ENCODE measurements at places on chromosomes 12 and 14.

GRCh38 chr14:77014004-77014604 lies 14.4 kb downstream of the IRF2BPL start:
- DNase-seq = no peak

DNA sequence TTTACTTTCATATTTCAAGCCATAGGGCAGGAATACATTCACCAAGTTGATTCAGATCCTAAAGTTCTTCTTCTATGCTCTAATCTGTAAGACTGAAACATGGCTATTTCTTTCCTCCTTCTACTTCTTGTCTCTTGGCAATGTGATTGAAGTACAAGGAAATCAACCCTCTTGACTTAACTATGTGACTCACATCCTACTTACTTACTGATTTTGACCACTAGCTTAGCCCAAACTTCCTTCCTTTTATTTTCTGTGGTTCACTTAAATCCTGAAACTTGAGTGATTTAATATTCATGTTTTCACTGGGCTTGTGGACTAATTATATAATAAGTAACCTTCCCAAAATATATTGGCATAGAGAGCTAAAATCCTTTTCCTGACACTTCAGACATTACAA lies 111.2 kb upstream of the NOVA1 start:
- no peak for DNase-seq

DNA sequence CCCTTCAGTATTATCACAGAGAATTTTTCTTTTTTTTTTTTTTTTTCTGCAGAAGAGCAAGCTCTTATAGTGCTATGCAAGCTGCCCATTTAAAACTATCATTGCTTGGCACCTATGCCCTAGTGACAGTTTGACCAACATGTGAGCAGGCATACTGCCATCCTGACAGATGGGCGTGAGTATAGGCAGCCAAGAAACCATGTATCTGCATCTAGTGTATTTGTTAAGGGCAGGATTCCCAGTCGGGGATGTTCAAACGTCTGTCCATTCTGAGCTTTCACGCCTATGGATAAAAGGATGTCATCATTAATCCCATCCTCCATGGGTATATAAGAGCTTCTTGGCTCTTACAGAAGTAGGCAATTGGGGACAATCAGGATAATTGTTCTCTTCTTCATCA lies 8.8 kb downstream of the VRK1 start:
- DNase-seq = no peak

DNA sequence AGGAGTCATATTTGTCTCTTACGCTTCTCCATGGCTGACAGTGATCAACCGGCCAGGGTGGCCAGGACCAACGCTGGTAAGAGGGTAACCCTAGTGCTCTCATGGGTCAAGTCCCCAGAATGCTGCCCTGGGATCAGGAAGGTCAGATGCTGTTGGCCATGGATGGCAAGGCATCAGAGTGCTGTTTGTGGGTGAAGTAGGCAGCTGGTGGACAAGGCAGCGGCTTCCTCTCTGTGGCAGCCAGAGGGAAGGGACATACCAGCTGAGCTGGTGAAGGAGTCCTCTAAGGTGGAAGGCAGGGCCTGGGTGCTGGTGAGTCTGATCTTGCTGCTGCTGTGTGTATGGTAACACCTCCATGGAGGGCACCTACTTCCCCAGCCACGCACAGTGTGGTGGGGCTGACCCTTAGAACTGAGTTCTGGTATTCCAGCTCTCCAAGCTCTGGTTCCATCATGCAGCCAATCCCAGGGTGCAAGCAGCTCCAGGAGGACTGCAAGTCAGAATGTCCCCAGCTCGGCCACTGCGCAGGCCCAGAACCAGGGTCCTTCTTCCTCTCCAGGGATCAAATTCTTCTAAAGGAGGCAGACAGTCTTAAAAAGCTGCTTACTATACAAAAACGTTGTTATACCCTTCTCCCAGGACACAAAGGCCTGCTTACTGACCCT lies 13.4 kb upstream of the SMOC1 start:
- DNase-seq = no peak

GRCh38 chr12:65526311-65526710 lies 247.8 kb downstream of the MSRB3 start:
- no peak for DNase-seq

DNA sequence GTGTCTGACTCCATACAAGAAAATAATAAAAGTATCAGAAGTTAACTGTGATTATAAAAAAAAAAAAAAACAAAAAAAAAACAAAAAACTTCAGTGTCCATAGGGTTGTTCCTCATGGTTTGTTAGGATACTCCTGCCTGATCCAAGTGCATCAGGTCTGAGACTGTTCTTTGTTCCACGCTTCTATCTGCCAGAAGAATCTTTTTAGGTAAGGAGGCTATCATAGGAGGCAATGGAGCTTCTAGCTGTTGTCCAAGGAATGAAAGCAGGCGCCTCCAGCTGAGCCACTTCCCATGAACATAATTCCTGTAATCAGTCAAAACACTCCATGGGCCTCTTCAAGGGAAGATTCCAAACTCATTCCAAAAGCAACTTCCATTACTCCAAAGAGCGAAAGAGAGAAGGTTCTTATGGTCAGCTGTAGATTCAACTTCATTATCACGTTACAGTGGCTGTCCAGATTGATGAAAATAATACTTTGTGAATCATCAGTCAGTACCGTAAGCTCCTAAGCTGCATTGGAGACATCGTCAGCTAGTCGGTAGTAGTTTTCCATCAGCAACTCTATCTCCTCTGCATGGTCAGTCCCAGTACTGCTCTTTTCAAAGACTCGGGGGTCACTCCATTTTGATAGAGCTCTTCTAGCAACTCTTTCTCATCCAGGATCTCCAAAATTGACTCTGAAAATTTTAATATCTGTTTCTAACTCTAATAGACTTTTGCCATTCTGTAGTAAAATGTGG lies 9.7 kb downstream of the TBC1D15 start:
- DNase-seq = no peak

DNA sequence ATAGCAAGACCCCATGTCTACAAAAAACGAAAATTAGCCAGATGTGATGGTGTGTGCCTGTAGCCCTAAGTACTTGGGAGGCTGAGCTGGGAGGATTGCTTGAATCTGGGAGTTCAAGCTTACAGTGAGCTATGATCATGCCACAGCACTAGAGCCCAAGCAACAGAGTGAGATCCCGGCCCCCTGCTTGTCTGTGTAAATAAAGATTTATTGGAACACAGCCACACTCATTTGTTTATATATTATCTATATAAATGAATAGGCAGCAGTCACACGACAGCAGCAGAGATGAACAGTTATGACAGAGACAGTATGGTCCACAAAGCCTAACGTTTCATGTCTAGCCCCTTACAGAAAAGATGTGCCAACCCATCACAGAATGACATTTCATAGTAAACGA lies 14.8 kb downstream of the DDX54 start:
- DNase-seq = no peak

- no peak for DNase-seq
Observed at GRCh38 chr12:125509195-125509594, 444.0 kb downstream of the AACS start.
